Stimulated activated CD8-positive, alpha-beta memory T cell treated with anti-CD3 and anti-CD28 coated beads, Interleukin-4, amount 100 ng/mL, for 1 hour (primary cell): ENCODE measurements at places on chromosomes 5 and 9.

GRCh38 chr5:130337179-130337888, 433.1 kb downstream of the CHSY3 start:
- no peak for DNase-seq

DNA sequence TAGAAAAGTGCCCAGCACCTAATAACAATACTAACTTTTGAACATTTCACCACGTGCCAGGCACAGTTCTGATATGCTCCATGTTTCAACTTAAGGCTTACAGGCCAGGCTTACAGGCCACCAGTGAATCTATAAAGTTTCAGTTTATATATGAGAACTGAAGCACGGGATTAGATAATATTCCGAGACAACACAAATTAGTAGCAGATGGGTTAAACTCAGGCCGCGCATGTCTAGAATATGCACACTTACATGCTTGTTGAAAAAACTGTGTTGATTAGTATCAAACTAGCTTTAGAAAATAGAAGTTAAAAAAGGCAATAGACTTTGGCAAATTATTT, 587.9 kb downstream of the MTRR start:
- no peak for DNase-seq

- no peak for DNase-seq
Observed at GRCh38 chr5:30804739-30805505, 388.6 kb upstream of the CDH6 start.

GRCh38 chr5:138655530-138656190, 80.5 kb upstream of the HSPA9 start:
- DNase-seq: no peak

GRCh38 chr9:136584934-136585333, 39.1 kb upstream of the NOTCH1 start:
- no peak for DNase-seq

DNA sequence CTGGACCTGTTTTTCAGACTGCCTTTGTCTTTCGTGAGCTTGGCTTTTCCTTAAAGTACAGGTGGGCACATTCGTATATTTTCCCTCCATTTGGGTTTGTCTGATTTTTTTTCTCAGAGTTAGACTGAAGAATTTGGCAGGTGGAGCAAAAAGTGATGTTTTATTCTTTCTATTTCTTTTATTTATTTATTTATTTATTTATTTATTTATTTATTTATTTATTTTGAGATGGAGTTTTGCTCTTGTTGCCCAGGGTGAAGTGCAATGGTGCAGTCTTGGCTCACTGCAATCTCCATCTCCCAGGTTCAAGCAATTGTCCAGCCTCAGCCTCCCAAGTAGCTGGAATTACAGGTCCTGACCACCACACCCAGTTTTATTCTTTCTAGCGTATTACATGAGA, 1805.1 kb upstream of the WWC1 start:
- no peak for DNase-seq

- DNase-seq: no peak
Observed at GRCh38 chr5:151183456-151184245, 26.1 kb upstream of the ANXA6 start.
